ENCODE measurements at places on chromosomes 7 and 10.

GRCh38 chr10:131977323-131978096 lies 4.2 kb downstream of the BNIP3 start:
- no peak for DNase-seq

DNA sequence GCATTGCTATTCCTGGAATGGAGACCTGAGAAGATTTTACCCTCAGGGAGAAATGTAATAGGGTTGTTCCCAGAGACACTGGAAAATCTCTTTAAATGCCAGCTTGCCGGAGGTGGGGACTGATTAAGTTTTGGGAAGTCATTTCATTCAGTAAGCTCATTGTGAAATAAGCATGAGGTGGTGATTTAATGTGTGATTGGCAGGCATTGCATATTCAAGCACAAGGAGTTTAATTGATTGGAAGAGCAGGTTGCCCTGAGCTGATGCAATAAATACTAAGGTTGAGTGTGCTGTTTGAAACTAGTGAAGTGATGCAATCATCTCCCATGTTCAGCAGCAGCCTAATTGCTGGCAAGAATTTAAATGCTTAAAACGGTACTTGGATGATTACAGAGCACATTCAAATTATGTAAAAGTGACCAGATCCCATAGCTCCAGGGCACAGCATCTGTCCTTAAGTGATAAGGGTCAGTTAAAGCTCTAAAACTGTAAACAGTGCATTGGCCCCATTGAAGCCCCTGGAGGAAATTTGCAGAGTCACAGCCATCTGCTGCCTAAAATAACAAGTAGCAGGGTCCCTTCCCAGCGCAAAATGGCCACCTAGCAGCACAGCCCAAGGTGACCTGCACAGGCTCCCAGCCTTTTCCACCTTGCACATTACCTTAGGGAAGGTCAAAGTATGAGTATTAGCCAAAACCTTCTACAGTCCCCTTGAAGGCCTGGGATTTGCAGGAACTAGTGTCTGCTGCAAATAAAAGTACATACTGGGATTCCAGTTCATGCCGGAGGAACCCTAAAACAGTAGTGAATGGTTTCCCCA lies 92.1 kb downstream of the CCDC71L start:
- peak; percentile 20 for DNase-seq

DNA sequence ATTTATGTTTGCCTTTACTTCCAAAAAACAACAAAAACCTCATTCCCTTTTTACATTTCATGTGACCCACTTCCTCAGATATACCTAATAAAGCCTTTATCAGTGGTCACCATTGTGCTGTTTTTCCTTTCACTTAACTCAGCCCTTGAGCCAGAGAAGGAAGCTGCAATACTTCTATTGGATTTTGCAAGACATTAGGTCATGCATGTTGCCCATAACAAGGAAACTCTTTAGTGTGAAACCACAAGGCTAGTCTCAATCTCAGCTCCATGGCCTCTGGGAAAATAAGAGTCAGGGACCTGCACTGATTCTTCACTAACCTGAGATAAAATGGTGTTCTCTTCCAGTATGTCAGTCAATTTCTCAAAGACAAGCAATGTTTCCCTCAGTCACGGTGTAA lies 27.8 kb downstream of the STEAP4 start:
- DNase-seq = no peak

DNA sequence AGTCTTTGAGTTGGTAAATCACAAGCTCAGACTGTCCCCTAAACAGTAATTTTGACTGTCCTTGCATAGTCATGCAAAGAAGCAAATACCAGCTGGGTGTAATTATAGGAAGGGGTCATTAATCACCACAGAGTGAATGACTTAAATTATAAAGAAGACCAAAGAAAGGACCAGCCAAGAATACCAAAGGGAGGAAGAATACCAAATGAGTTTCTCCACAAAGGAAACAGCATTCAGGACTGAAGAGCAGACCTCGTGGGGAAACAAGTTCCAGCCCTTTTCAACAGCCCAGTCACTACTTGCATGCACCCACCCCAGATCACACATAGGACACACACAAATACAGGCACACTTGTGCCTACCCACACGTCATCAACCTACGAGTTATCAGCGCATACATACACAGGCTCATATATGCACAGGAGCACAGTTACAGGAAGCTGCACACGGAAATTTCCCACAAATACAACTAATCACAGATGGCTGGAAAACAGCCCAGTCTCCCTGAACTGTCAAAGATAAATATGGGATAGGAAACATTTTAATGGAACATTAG lies 77.6 kb downstream of the DENND2A start:
- DNase-seq = no peak

- DNase-seq = no peak
Measured at GRCh38 chr7:115533785-115534184, 496.8 kb downstream of the TFEC start.

DNA sequence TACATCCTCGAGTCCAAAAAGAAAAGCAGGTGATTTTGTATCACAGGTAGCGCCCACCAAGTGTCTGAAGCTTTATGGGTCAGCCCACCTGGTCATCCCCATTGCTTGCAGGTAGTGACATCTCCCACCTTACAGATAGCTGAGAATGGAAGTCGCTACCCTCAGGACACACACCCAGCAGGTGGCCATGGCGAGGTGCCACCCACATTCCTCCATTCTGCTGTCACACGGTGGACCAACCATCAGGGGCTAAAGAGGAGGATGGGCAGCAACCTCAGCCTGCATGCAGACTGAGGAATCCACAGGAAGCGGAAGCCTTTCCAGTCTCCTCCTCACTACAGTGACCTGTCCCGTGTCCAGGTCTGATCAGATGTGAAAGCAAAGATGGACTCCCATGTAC lies 162.8 kb downstream of the PAXIP1 start:
- DNase-seq = no peak

DNA sequence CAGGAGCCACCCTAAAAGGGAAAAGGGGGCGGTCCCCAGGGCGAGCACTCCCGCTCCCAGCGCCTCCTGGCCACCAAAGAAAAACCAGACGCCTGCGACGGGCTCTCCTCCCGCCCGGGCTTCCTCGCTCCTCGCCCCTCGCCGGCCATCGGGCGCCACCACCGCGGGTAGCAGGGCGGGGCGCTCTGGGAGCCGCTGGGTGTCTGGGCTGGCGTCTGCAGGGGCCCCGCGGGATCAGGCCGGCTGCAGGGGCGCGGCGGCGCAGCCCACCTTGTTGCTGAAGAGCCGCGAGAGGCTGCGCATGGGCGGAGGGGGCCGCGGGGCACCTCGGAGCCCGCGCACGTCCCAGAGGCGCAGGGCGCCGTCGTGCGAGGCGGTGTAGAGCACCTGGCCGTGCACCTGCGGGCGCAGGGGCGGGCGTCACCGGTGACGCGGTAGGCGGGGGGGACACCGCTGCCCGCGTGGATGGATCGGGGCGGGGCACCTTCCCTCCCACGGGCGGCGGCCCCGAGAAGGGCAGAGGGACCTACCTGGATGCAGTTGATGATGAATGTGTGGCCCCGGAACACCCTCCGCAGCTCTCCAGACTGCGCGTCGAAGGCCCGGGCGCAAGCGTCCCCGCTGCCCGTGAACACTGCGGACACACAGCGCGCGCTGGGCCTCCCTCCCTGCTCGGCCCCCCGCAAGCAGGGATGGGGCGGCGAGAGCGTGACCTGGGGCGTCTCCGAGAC lies 28.3 kb downstream of the WDR86 start:
- peak; percentile 91 for DNase-seq

- DNase-seq = no peak
Measured at GRCh38 chr7:108253275-108254044, 123.3 kb upstream of the LAMB4 start.

DNA sequence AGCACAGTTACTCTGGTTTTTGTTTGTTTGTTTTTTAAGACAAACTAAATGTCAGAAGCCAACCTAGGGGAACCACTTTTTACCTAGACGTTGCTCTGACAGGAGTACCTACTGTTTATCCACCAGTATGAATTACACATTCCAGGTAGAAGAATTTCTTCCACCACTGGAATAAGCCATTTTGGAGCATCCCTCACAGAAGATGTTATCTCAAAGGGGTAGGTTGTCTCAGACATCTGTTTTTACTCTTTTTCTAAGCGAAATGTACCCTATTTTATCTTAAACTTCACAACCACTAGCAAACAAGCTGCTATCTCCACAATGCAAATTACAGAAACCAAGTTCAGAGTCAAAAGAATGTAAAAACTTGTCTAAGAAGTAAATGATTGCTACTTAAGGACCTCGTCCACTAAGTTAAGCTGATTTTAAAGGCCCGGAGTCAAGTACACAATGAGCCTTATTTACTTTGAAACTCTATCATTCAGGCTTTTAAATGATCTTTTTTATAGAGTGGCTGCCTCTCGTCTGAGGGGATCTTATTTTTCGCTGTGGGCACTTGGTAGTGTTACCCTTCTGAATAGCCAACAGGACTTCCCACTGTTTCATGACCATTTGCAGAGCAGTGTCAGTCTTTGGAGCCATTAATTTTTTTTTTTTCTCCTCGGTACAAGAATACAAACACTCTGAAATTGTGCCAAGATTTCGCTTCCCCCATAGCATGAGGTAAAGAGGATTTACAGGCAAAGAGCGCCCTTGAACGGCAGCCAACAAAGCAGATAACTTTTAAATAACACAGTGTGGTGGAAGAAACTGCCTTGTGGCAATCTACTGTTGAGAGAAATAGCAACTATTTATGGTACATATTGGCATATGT lies 15.7 kb upstream of the ARMC3 start:
- no peak for DNase-seq

GRCh38 chr10:72257051-72257892 lies 16.5 kb upstream of the DDIT4 start:
- no peak for DNase-seq

DNA sequence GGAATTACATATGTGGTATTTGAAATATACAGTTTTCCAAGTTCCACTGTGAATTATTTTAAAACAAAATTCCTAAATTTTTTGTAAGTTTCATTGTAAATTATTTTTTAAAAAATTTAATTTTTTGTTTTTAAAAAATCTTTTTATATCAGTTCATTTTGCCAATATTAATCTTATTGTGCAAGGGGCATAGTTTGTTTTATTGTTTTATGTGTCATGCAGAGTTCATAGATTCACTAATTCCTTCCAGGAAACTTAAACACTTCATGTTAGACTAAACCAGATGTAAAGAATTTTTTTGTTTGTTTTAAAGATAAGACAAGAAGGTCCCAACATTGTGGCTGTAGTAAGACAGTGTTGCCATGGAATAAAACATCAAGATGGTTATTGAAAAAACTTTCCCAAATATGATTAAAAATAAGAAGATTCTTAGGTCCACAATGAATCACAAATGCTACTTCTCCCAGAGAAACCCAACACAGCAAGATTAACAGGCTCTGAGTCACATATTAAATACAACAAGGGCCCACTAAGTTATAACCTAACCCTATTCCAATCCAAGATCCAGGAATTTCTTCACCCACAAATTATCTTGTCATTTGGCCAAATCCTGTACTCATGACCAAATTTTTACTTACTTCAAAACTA lies 464.7 kb upstream of the IGFBP3 start:
- DNase-seq = no peak

GRCh38 chr7:30826181-30826580 lies 55.0 kb downstream of the MINDY4 start:
- no peak for DNase-seq

- DNase-seq = no peak
Measured at GRCh38 chr7:154854836-154855235, 148.1 kb downstream of the PAXIP1 start.

DNA sequence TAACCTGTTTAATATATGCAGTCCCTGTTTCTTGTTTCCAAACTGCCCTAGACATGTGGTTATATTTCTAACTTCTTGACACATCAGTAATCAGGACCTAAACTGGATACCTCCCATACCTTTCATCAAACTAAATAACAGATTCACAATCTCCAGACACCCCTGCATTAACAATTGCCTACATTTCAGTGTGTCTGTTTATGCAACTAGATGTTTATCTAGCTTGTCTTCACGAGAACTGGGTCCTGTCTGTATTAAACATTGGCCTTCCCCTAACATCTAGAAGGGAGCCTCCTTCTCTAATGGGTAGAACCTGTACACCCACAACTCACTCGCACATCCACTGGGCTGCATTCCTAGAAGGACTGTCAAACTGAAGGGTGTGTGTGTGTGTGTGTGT lies 683.7 kb upstream of the FZD8 start:
- DNase-seq = no peak

DNA sequence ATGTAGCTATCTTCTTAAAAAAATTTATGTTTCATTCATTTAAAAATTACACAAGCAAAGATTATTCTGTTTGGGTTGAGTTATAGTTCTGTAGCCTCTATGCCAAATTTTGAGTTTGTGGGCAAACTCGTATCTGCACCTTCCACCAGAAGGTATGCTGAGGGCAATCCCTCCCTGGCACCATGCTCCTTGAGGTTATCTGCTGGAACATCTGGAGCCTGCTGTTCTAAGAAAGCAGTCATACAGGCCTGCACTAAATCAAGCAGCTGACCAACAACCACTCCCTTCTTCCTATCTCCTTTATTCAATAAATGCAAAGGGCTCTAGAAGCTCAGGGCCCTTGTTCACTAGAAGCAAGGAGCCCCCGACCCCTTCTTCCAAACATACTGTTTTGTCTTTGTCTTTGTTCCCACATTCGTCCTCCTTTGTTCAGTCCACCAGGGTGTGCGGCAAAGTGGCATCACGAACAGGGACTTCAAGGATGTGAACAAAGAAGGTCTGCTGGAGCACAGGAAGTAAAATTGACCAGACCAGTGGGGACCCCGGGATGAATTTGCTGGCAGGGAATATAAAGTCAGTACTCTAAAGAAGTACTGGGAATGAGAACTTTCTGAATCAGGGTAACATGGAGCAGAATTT lies 36.4 kb downstream of the OR13A1 start:
- no peak for DNase-seq

DNA sequence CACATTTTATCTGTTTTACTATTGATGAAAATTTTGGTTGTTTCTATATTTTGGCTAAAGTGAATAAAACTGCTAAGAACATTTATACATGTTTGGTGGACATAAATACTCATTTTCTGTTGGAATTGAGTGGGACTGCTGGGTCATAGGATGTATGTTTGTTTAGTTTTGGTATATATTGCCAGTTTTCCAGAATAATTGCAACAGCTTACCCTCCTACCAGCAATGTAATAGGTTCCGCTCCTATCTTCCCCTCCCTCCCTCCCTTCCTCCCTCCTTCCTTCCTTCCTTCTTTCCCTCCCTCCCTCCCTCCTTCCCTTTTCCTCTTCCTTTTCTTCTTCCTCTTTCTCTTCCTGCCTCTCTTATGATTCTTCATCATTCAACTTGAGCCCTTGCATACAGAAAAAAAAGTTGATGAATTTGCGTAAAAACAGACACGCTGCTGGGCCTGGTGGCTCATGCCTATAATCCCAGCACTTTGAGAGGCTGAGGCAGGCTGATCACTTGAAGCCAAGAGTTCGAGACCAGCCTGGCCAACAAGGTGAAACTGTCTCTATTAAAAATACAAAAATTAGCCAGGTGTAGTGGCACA lies 23.5 kb downstream of the VKORC1L1 start:
- no peak for DNase-seq

Data from iPS-NIHi11 (cell line).